Aorta (tissue), 5 donors: ENCODE measurements at places on chromosomes 2 and 18. TPM values are rescaled to one million over a fixed set of nuclear protein-coding genes. Genes with fewer than 3 reads are reported as not detected.

MARCHF4 gene
- not detected for total RNA-seq

GRCh38 chr2:45533771-45534170 lies 77.3 kb downstream of the SRBD1 start:
- DNase-seq: no peak
- H3K4me1 ChIP-seq: no peaks in the 10 kb centered on the region
- no peak overlapping the region for H3K27ac ChIP-seq

DNA sequence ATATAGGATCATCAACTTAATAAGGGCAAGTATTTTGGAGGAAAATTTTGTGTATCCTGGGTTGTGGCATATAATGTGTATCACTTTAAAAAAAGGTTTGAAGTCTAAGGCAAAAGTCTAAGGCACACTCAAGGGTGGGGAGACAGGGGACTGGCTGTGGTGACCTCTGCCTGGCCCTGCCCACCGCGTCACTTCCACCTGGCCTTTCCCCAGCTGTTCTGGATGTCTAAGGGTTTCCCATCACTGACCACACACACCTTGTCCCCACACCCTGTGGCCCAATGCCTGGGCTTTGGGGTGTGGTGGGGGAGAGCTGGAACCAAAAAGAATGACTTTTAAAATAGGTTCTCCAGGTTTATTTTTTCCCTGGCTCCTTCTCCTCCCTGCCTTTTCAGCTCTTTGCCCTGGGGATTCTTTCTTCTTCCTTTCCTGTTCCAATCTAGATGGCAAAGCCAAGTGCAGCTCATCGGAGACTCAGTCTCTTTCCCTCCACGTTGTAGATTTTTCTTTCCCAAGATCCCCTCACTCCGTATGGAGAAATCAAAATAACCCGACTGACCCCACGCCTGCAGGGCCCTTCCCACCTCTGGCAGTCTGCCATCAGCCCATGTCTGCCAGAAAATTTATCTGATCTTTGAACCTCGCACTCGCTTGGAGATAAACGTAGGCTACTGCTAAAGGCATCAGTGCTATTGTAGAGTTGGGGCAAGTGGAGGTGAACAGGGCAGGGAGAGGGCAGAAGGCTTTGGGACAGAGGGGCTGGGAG lies 257.2 kb downstream of the DYSF start:
- DNase-seq: no peak
- H3K27ac ChIP-seq: no peak overlapping the region
- no peaks in the 10 kb centered on the region for H3K36me3 ChIP-seq
- H3K4me1 ChIP-seq: no peaks in the 10 kb centered on the region

- no peaks in the 10 kb centered on the region for H3K36me3 ChIP-seq
- no peak for DNase-seq
- no peak overlapping the region for H3K4me3 ChIP-seq
Observed at GRCh38 chr2:233384811-233385488, 30.7 kb downstream of the DGKD start.

GRCh38 chr2:101693991-101694588 lies 3.4 kb upstream of the MAP4K4 start:
- H3K27me3 ChIP-seq: no peaks in the 10 kb centered on the region
- no peaks in the 10 kb centered on the region for H3K4me1 ChIP-seq
- H3K4me3 ChIP-seq: no peak overlapping the region
- no peaks in the 10 kb centered on the region for H3K36me3 ChIP-seq

DNA sequence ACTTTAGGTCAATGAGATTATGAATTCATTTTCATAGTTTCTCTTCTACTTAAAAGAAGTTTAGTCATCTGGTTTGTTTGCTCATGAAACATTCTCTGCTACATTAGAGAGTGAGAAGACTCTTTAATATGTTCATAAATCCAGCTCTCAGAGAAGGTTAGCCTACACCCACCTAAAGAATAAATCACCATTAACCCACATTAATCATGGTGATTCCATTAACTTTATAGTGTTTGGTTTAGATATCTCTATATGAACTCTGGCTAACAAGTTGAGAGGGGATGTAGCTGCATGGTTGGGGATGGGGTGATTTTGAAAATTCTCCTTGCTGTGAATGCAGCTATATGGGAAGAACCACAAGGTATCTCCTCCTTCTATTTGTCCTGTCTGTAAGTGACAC lies 10.7 kb downstream of the TFPI start:
- no peak overlapping the region for H3K27ac ChIP-seq
- DNase-seq: no peak
- no peak overlapping the region for H3K4me3 ChIP-seq

GRCh38 chr18:24054130-24054529 lies 39.6 kb downstream of the TTC39C start:
- H3K27ac ChIP-seq: no peak overlapping the region
- DNase-seq: no peak
- no peaks in the 10 kb centered on the region for H3K4me1 ChIP-seq
- no peaks in the 10 kb centered on the region for H3K27me3 ChIP-seq
- no peaks in the 10 kb centered on the region for H3K36me3 ChIP-seq

- peaks cover 4% of the 10 kb centered on the region for H3K4me1 ChIP-seq
- H3K36me3 ChIP-seq: no peaks in the 10 kb centered on the region
- DNase-seq: no peak
- no peak overlapping the region for H3K27ac ChIP-seq
- H3K27me3 ChIP-seq: no peaks in the 10 kb centered on the region
Observed at GRCh38 chr2:189534854-189535832, 45.4 kb downstream of the SLC40A1 start.

ASPRV1 gene
- total RNA-seq: 1.9 TPM

DNA sequence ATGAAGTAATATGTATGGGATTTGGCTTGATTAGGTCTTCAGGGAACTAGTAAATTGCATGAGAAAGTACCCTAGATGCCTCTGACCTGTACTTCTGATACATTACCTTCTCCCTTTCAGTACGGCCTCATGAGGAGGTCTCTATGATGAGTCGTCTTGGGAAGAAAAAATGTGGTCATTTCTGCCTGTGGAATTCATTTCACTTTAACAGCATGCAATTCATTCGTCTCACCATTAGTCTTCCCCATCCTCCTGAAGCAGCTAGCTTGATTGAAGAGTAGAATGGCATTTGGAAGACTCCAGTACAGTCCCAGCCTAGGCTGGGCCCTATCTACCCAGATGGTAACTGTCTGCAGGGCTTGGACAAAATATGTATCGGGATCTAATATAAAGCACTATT lies 52.2 kb downstream of the TMX3 start:
- DNase-seq: no peak
- H3K4me3 ChIP-seq: no peak overlapping the region
- H3K27me3 ChIP-seq: no peaks in the 10 kb centered on the region
- H3K27ac ChIP-seq: no peak overlapping the region
- H3K36me3 ChIP-seq: no peaks in the 10 kb centered on the region

GRCh38 chr2:84800194-84800805 lies 80.6 kb downstream of the TRABD2A start:
- no peak overlapping the region for H3K27ac ChIP-seq
- no peak for DNase-seq
- no peaks in the 10 kb centered on the region for H3K4me1 ChIP-seq
- H3K36me3 ChIP-seq: no peaks in the 10 kb centered on the region
- H3K4me3 ChIP-seq: no peak overlapping the region

GRCh38 chr18:48073211-48073930 lies 142.9 kb upstream of the SMAD2 start:
- no peak for DNase-seq
- H3K27me3 ChIP-seq: no peaks in the 10 kb centered on the region
- H3K27ac ChIP-seq: no peak overlapping the region

- no peaks in the 10 kb centered on the region for H3K36me3 ChIP-seq
- H3K4me3 ChIP-seq: no peak overlapping the region
- no peaks in the 10 kb centered on the region for H3K4me1 ChIP-seq
- H3K27ac ChIP-seq: no peak overlapping the region
Observed at GRCh38 chr18:46754188-46754587, 2.7 kb downstream of the ST8SIA5 start.

- H3K27ac ChIP-seq: no peak overlapping the region
- no peak overlapping the region for H3K4me3 ChIP-seq
Observed at GRCh38 chr2:135914485-135914884, 38.2 kb upstream of the MCM6 start.

MYCN gene
- total RNA-seq: 0.45 TPM

GRCh38 chr2:109172556-109173105 lies 43.6 kb downstream of the SH3RF3 start:
- H3K27me3 ChIP-seq: no peaks in the 10 kb centered on the region
- peak overlapping the region; percentile 97 for H3K27ac ChIP-seq
- peaks cover 10% of the 10 kb centered on the region for H3K4me1 ChIP-seq
- no peak for DNase-seq

DNA sequence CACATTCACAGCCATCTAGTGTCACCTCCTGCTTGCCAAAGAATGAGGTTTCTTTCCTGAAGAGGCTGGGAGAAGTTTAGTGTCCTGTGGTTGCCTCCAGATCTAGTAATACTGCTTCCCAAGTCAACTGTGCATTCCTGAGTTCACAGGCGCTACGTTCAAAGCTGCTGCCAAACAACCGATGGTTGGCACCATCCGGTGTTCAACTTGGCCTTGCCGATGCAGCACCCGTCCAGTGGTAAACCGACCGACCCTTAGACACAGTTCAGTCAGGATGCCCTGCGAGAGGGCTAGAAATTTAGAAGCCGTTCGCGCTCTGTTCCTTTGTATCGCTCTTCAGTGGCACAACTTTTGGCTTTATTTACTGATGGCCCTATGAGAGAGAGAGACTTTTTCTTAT lies 28.6 kb downstream of the RMC1 start:
- DNase-seq: peak; percentile 25
- no peak overlapping the region for H3K4me3 ChIP-seq
- H3K27me3 ChIP-seq: no peaks in the 10 kb centered on the region
- H3K27ac ChIP-seq: no peak overlapping the region
- no peaks in the 10 kb centered on the region for H3K4me1 ChIP-seq

DNA sequence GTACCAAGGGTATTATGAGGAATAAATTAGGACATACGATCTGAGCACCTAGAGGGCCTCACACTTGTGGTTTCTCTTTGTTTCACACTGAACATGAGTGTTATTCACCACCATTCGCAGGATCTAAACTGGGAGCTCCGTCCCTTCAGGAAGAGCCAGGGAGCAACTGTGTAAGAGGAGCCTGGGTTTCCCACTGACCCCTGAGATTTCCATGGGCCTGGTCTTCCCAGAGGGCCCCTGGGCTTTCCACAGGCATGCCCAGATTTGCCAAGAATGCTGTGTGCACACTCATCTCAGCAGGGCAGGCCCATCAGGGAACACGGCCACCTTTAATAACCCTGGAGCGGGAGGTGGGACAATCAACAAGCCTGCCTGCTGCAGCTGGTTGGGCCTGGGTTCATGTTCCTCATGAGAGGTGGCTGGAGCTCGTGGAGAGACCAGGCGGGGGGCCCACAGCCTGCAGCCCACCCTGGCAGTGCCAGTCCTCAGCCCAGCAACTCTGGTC lies 416.8 kb upstream of the MYT1L start:
- no peaks in the 10 kb centered on the region for H3K27me3 ChIP-seq
- no peak overlapping the region for H3K4me3 ChIP-seq
- peak; percentile 28 for DNase-seq
- H3K36me3 ChIP-seq: no peaks in the 10 kb centered on the region

CERKL gene
- not detected for total RNA-seq

DNA sequence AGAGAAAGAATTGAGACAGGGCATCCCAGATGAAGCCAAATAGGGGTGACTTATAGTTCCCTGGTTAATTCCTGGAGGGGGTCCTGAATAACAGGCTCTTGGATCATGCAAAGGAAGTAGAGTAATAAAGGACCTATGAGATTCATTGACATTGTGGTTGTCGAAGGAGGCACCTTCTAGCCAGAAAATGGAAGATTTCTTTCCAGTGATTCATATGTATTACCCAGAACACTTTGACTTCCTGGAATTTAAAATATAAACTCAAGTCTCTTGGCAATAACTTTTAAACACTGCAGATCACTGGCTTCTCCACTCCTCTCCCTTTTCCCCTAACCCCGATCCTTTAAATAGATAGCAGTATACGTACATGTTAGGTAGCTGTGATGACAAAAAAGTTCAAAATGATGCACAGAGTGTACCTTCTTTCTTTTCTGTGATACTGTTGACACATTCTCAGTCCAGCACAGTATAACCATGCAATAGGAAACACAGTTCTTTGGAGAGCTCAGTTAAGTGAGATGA lies 211.8 kb downstream of the LTBP1 start:
- H3K4me3 ChIP-seq: no peak overlapping the region
- H3K27me3 ChIP-seq: no peaks in the 10 kb centered on the region
- H3K36me3 ChIP-seq: no peaks in the 10 kb centered on the region
- peak overlapping the region; percentile 87 for H3K27ac ChIP-seq

CCL20 gene
- not detected for total RNA-seq

DNA sequence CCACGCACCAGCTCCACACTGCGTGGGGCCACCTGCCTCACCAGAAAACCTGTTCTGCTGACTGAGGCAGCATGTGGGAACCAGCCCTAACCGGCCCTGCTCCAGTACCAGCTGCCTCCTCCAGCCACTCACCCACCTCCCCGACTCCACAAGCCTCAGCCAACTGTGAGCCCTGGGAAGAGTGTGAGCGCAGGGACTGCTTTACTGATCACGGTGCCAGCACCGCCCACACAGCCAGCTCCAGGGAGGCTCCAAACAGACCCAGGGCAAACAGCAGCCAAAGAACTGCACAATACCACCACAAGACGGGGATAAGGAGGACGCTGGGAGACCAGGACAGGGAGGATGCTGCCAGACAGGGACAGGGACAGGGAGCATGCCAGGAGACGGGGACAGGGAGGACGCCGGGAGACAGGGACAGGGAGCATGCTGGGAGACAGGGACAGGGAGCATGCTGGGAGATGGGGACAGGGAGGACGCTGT lies 28.4 kb downstream of the EIPR1 start:
- no peak overlapping the region for H3K4me3 ChIP-seq
- H3K36me3 ChIP-seq: no peaks in the 10 kb centered on the region
- no peak for DNase-seq

ABHD1 gene
- total RNA-seq: not detected

ALLC gene
- total RNA-seq: not detected

DNA sequence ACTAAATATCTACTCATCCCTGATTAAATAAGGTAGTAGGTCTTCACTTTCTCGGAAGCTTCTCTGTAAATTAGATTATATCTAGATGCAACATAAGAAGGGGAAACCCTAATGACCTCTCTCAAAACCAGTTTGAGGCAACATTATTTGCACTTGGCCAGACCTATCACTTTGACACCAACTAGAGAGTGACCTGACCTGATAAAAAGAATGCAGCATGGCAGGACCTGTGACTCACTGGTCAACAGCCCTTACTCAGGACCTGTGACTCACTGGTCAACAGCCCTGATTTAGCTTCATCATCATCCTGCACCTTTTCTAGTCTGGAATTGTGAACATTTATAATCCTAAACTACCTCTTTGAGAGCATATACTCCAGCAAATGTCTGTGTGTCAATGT lies 1957.7 kb upstream of the CELF4 start:
- H3K36me3 ChIP-seq: no peaks in the 10 kb centered on the region
- no peaks in the 10 kb centered on the region for H3K27me3 ChIP-seq
- DNase-seq: no peak
- no peak overlapping the region for H3K4me3 ChIP-seq
- no peaks in the 10 kb centered on the region for H3K4me1 ChIP-seq
